Stimulated activated CD4-positive, alpha-beta T cell treated with anti-CD3 and anti-CD28 coated beads, Interleukin-1b, Interleukin-23, amount 100 ng/mL, for 1 hour (primary cell): ENCODE measurements at places on chromosomes 3 and 15.

DNA sequence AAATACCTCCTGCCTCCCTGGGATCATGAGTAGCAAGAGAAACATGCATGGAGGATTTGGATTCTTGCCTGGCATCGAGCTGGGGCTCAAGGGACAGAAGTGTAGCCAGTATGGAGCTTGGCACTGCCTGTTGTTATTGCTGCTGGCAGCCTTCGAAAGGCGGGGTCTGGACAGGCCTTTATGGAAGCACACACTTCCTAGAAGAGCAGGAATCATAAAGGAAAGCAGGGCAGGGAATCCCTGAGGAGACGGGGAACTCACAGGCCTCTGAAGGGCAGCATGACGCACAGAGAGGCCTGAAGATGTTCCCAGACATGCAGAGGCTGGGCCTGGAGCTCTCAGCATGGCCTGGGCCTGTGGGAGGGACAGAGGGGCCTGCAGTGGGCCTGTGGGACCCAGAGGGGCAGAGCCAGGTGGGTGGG lies 18.6 kb upstream of the SLC41A3 start:
- no peak for DNase-seq

- DNase-seq: no peak
These were observed 117.6 kb upstream of the EIF1B start for GRCh38 chr3:40191850-40192448.

DNA sequence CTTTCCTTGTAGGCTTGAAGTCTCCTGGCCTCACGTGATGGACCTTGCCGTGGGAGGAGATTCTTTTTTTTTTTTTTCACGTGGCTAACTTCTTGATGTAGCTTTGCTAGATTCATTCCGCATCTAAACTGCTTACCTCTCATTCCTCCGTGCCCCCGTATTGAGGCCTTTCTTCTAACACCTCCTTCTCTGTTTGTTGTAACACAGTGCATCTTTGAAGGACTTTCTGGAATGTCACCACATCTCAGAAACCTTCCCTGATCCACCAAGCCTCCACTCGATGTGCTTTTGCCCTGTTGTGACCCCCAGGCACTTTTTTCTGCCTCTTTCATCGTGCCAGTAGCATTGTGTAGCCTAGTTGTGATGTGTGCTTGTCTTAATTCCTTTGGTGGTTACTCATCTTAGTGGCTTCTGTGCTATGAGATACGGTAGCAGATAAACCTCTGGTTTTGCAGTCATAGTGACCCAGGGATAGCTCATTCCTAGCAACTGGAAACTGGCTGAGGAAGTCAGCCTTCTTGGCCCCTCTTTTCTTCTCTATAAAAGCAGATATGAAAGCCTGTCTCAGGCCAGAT lies 1.6 kb upstream of the BNC1 start:
- no peak for DNase-seq

DNA sequence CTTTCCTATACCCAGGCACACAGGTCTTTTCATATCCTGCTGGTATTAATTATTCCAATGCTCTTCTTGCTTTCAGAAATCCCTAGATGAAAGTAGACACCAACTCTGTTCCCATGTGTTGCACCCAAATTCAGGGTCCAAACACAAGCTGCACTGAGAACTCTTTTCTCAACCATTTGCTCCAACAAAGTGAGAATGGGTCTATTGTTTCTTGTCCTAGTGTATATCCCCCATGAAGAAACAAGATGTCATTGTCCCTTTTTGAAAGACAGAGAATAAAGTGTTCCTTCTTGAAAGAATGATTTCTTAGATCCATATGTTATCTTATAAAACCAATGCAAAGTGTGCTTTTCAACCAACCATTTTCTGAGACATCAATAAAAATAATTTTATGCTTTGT lies 353.7 kb downstream of the CNTN6 start:
- no peak for DNase-seq

- no peak for DNase-seq
These were observed 41.1 kb downstream of the NGRN start for GRCh38 chr15:90306560-90306959.

- no peak for DNase-seq
These were observed 292.2 kb downstream of the BCHE start for GRCh38 chr3:165545059-165545458.

- no peak for DNase-seq
These were observed 441.4 kb upstream of the AGTR1 start for GRCh38 chr3:148255981-148256969.

GRCh38 chr3:78918361-78919020 lies 849.3 kb downstream of the ROBO1 start:
- DNase-seq: no peak

DNA sequence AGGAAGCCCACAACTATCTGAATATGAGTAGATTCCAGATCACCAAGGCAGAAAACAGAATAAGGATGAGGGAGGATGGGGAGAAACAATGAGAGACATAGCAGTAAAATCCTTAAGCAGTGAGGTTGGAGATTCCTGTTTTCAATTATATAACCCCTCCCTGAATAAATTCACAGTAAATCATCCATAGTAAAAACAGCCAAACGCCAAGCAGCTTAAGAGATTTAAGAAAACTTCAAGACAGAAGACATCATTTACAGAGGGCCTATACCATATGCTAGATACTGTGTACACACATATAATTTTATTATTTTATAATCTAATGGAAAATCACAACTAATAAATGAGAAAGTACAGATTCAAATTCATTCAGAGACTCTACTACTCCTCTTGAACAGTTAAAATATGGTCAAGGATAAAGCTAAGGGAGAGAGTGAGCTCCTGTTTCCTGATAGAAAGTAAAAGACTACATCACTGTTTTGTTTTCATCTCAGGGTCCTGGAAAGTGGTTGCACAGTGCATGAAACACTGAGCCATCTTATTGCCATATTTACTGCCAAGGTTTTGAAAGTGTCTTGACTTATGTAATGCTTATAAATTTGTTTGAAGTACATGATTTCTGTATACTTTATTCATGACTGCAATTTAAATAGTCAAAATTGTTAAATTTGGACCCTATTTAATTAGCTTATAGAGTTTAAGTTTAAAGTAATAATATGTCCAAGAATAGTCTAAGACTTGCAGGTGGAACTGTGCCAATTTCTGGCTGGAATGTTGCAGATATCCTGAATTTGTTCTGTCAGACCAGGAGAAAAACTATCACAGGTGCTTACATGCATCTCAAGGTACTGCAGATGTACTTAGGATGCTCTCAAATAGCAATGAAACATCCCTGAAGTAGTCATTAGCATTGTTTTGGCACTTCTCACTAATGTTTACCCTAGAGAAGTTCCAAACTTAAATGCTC lies 141.4 kb downstream of the TBL1XR1 start:
- DNase-seq: no peak

- no peak for DNase-seq
These were observed 31.2 kb downstream of the RFTN1 start for GRCh38 chr3:16482194-16482769.

GRCh38 chr3:6516694-6517093 lies 344.2 kb upstream of the GRM7 start:
- DNase-seq: no peak

DNA sequence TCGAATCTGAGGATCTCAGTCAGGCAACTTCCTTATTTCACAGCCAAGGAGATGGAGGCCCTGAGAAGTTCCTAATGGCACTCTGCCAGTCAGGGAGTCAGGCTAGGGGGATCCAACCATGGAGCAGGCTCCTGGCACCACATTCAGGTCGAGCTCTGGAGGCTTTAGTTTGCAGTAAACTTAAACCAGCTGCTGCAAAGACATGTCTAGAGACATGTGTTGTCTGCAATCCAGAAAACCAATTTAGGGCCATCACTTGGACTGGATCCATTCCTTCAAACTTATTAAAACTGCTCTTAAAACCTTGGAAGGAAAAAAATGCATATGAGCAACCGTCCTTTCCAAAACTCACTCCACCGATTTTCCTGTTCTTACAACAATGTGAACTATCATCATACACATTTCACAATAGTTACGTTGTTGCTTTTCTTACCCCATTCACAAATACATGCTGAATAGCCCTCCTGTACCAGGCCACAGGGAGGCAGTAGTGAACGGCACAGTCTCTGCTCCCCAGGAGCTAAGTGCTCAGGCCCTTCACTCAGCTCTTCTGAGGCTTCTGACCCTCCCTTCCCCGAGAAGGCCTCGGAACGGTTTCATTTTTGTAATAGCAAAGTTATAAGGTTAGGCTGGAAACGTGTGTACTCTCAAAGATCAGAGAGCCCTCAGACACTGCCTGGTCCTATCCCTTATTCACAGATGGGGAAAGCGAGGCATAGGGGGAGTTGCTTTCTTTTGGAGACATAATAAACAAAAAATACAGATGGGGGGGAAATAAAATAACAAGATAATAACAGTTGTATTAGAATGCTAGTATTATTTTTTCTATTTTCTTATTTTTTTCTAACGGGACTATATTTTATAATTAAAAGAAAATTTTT lies 20.1 kb downstream of the RFT1 start:
- no peak for DNase-seq

DNA sequence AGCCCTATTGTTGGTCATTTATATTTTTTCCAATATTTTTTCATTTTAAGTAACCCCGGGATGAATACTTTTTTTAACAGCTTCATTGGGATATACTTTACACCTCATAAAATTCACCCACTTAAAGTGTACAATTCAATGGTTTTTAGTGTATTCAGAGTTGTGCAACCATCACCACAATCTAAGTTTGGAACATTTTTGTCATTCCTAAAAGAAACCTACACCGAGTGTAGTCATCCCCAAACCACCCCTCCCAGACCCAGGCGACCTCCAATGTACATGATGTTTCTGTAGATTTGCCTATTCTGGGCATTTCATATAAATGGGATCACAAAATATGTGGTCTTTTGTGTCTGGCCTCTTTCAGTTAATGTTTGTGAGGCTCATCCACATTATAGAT lies 118.3 kb upstream of the FRMD4B start:
- DNase-seq: no peak

- DNase-seq: no peak
These were observed 859 bp downstream of the RORA start for GRCh38 chr15:61227950-61228936.
